ENCODE measurements at places on chromosomes 1 and 21.

DNA sequence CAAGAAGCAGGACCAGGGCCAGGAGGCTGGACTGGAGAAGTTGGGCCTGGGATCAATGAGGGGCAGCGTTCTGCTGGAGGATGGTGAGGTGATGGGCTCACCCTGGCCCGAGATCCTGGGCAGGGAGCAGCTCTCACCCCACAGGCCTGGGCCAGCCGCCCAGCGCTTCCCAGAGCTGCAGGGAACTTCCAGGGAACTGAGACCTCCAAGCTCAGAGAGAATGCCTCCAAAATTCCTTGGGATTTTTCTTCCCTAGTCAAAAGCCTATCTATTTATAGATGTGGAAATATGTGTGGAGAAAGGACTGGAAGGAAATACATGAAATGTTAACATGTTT is 121.2 kb downstream of the SPSB1 start:
- no peak for DNase-seq

DNA sequence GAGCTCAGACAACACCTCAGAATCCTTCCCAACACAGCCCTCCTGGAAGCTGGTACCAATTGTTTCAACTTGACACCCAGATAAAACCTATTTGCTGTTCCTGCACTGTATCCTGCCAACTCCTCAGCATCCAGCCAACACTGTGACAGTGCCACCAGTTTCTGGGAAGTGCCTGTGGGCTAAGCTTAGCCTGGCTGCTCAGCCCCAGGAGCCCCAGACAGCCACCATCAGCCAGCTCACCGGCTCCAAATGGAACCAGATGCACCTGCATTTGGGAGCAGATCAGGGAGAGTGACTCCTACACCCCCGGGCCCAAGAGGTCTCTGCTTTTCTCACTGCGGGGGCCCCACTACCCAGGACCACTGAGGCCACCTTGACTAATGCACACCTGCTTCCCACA is 24.9 kb downstream of the KCNN3 start:
- no peak for DNase-seq

DNA sequence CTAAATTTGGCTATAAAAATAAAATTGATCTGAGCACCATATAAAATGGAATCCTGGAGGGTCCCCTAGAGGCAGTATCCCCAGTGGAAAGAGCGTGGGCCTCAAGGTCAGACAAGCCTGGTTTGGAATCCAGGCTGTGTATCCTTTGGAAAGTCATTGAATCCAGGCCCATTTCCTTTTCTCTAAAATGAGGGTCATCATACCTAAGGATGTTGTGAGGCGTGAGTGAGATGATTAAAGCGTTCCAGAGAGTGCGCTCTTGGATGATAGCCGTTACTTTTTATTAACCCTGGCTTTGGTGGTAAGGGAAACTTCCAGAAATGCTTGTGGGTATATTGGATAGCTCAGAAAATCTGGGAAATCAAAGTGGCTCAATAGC is 683 bp upstream of the ZNF436 start:
- DNase-seq, result no peak

GRCh38 chr1:200428482-200429205 is 18.8 kb upstream of the ZNF281 start:
- DNase-seq, result no peak

GRCh38 chr1:161483361-161483760 is 21.9 kb upstream of the FCGR2A start:
- DNase-seq, result no peak

- DNase-seq, result no peak
These were observed 3.2 kb upstream of the CHAF1B start for GRCh38 chr21:36381841-36382589.

GRCh38 chr1:109454497-109455133 is 11.7 kb upstream of the SYPL2 start:
- DNase-seq, result no peak

All from nucleus accumbens (tissue), 56 donors.